ENCODE measurements at places on chromosomes 3 and 15.

DNA sequence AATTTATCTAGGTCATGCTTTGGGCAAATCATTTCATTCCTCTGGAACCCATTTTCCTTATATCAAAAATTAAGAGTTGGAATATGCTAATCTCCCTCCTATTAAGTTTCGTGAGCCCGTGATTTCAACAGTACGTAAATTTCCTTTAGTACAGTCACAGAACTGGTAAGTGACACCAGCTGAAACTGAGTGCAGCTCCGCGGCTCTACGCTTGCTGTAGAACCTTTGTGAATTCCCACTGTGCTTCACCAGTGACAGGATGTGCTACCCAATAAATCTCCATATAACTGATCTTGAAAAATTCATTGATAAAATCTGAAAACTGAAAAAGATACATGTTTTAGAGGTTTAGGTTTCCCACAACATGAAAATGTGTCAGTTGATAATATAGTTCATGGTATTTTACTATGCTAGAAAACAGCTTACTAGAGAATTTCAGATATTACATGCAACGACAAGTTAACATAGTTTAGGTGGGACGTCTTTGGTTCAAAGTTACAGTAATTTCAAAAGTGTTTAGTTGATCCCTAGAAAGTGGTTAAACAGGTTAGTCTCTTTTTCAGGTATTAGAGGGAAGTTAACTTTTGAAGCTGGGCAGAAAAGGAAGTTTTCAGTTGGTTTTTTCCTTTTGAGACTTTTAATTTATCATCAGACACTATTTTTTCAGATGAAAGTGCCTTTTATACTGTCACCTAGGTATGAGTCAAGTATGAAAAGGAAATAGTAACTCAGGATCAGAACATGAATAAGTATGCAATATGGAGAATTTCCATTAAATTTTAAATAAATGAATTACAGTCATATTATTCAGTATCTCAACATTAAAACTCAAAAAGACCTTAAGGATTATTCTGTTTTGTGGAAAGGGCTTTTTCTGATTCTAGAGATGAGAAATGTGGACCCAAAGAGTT lies 57.0 kb downstream of the PPARG start:
- DNase-seq, result no peak

DNA sequence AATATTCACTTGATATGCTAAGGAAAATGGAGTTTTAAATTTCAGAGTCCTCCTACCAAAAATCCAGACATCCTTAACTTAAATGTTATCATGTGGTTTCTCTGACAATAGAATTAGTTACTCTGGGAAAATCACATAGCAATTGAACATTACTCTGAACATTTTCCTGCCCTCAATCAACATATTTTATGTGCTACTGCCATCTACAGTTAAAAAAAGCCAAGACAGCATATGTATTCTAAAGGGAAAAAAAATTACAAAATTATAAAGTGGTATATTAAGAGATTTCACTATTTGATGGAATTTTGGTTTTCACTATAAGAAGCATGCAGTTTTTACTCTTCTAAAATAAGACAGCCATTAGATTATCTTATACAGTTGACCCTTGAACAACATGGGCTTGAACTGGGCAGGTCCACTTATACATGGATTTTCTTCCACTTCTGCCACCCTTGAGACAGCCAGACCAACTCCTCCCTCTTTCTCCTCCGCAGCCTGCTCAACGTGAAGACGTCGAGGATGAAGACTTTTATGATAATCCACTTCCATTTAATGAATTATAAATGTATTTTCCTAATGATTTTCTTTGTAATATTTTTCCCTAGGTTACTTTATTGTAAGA lies 122.3 kb downstream of the ATP1B3 start:
- DNase-seq, result no peak

- peak; percentile 34 for DNase-seq
Observed at GRCh38 chr3:4977001-4977852, 2.0 kb upstream of the BHLHE40 start.

DNA sequence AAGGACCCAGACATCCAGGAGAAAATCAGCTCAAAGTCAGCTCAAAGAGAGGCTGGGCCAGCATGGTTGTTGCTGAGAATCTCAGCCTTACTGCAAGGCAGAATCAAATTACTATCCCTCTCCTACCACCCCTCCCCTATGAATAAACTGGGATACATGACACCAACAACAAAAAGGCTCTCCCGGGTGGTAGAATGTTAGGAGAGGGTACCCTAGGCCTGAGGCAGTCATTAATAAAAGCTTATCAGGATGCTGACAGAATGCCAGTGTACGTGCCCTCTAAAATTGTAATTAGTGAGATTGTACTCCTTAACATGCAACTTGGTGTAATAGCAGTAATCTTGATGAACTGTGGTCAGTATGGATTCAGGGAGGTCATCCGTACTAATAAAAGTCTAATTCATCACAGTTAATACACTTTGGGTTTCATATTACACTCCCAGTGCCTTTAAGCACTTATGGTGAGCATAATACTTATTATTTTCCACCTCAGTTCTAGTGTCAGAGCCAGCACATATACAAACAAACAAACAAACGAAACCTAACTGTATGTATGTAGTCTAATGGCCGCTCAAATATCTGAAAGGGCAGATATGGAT lies 76.5 kb downstream of the B3GALNT1 start:
- DNase-seq, result no peak

GRCh38 chr15:36709653-36710052 lies 130.2 kb downstream of the CDIN1 start:
- DNase-seq, result no peak

- DNase-seq, result no peak
Observed at GRCh38 chr3:188058569-188059184, 95.3 kb upstream of the LPP start.

DNA sequence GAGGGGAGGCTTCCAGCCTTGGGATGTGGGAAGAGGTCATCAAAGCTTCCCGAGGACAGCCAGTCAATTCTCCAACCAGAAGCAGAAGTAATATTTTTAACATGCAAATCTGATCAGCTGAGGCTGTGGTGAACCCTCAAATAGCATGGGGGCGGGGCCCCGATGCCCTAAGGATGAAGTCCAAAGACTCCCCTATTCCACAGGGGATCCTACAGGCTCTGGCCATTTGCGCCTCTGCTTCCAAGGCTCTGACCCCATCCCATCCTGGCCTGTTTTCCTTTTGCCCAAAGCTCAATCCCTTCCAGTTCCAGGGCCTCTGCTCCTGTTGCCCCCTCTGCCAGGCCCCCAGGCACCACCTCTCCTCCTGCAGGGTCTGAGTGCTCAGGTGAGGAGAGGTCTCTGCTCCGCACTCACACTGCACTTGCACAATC lies 6.7 kb upstream of the CSK start:
- no peak for DNase-seq

DNA sequence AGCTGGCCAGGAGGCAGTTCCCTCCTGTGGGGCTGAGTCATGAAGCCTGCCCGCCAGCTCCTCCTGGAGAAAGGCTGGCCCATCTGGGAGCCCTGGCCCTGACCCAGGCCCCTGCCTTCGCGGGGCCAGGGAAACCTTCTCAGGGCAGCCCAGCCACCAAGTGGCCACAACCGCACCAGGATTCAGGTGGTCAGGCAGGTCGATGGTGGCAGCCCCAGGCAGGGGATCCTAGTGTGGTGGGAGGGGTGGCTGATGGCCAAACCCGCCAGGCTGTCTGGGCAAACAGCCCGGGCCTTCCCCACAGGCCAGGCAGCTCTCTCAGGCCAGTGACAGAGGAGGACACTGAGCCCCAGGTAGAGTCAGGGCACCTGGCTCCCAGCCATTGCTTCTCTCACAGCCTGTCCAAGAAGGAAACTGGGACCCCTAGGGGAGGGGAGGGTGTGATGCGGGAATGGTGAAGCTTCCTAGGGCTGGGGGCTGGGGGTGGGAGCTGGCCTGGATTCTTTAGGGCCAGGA lies 1.2 kb downstream of the TWF2 start:
- DNase-seq, result no peak

- DNase-seq, result no peak
Observed at GRCh38 chr3:17514597-17514996, 227.8 kb downstream of the TBC1D5 start.

Data from stimulated activated CD8-positive, alpha-beta memory T cell treated with anti-CD3 and anti-CD28 coated beads, Interleukin-15, amount 100 ng/mL, for 4 hours (primary cell).